ENCODE measurements at places on chromosomes 6 and 20.

DNA sequence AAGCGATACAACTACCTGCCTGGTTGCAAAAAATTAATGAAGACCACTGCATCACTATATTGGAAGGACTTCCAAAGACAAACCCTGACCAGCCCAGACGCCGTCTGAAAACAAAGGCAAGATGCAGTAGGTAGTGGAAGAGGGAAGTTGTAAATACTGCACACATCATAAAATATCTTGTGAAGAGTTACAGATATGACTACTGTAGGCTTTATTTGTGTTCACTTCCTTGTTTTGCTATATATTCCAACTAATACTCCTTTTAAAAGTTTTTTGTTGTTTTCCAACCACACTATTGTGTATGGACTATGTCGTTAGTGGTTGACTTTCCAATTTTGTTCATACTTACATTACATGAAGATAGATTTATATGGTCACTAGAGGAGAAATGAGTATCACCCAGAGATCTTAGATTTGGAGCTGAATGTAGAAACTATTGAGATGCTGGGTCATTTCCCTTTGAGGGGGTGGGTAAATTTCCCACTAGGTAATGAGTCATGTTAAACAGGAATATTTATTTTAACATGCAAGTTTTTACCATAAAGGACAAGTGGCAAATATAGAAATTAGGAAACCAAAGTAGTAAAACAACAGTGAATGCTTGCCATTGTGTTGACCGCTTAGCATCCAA, 16.6 kb upstream of the TXLNB start:
- DNase-seq, result no peak

GRCh38 chr6:22194188-22194921, 102.5 kb downstream of the PRL start:
- DNase-seq, result no peak

GRCh38 chr6:118249680-118250079, 298.4 kb upstream of the PLN start:
- DNase-seq, result no peak

GRCh38 chr6:11460001-11460668, 77.4 kb upstream of the TMEM170B start:
- no peak for DNase-seq

DNA sequence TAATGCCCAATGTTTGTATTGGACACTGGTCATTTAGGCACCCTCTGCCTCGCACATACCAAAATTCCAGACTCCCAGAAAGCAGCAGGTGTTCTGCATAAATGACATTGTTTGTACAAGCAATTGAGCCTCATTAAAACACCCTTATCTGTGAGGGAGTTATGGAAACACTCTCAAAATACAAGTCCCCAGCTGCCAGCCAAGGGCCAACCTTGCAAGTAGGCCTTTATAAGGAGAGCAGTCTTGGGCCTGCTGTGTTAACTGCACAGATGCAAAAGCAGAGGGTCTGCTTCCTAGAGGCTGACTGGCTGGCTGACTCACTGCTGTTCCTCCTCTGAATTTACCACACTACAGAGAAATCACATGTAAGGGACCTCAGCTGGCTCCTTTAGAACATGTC, 150.4 kb upstream of the HMGN3 start:
- DNase-seq, result peak; percentile 94

DNA sequence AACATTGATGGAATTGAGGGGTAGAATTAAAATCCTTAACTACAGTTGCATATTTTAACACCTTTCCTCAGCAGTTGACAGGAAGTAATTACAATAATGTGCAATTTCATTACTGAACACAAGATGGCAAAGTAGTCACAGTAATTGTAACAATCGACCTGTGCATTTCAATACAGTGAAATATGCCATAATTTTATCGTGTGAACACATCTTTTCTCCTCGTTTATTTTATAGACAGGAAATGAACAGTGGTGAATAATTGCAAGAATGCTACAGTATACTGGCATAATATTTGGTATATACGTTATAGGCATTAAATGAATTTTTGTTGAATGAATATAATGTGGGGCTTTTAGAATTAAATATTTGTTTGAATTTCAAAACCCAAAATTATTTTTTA, 25.0 kb downstream of the CYB5R4 start:
- peak; percentile 6 for DNase-seq

DNA sequence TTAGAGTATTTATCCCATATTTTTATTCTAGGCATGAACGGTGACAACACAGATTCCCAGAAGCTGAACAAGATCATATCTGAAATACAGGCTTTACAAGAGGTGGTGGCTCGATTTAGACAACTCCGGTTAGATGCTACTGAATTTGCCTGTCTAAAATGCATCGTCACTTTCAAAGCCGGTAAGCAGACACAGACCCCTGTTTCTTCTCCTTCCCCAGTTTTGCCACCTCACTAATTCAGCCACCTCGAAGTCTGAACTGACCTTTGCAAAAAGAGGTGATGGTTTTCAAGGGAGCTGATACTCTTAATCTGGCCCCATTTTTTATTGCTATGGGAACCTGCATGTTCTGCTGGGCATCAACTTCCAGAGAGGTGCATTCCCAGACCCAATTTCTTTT, 15.0 kb downstream of the NR2E1 start:
- no peak for DNase-seq

DNA sequence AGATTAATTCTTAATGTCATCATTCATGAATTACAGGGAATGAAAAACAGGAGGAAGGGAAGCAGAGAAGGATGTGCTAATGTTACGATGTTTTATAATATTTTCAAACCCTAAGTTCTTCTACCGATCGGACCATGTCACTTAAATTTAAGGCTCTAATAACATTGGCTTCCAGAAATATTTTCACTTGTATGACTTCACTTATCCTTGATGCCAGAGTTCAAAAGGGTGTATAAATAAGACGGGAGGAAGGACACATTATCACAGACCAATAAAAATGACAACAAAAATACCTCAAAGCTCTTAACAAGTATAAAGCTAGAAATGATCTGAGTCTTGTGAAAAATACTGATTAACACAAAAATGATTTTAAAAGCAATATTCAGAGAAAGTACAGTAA, 370.4 kb upstream of the CITED2 start:
- no peak for DNase-seq

GRCh38 chr6:10528158-10528981, 7.2 kb downstream of the GCNT2 start:
- no peak for DNase-seq

GRCh38 chr6:141482796-141483597, 649.7 kb upstream of the GJE1 start:
- DNase-seq, result no peak

GRCh38 chr6:148943451-148943850, 196.6 kb downstream of the UST start:
- no peak for DNase-seq

DNA sequence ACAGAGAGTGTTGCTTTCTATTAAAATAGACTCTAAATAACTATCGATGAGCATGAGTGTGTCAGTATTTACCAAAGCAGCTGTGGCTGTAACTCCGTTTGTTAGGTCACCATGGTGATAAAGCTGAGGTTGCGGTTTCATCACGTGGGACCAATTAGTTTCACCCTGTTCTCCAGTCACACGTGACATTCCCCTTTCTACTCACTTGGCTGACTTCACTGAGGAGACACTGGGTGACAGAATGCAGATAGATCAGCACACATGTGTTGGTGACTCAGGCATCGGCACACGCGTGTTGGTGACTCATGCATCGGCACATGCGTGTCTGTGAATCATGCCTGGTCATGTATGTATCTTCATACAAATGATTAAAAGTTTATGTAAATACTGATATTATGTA, 285.4 kb downstream of the THBS2 start:
- no peak for DNase-seq

- no peak for DNase-seq
Observed at GRCh38 chr6:44561060-44561623, 173.6 kb downstream of the CDC5L start.

- DNase-seq, result no peak
Observed at GRCh38 chr6:75149696-75150095, 56.2 kb downstream of the COL12A1 start.

DNA sequence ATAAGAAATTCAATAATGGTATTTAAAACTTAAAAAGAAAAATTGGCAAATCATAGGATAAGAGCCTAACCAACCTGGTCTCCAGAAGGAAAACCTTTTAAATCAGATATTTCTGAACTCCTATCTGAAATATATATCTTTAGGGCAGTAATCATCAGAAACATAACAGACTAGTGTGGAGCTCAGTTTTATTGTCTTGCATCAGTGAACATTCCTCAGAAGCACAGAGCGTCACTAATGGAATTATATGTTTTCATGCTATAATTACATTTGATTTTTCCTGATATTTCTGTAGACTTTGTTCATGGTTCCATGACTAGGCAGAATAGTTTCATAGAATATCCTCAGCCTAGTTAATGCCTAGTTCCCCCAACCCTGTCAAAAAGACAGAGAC, 262.2 kb downstream of the EYA4 start:
- no peak for DNase-seq

GRCh38 chr6:38774929-38775707, 60.0 kb downstream of the DNAH8 start:
- no peak for DNase-seq

- DNase-seq, result no peak
Observed at GRCh38 chr6:83169511-83169910, 23.6 kb downstream of the PGM3 start.
